Activated effector memory CD4-positive, alpha-beta T cell treated with Interleukin-2 at 50 U/mL for 16 hours (primary cell): ENCODE measurements at places on chromosomes 1 and 21.
A peak's percentile ranks its signal among the peaks of the same experiment; 100 is the strongest.

DNA sequence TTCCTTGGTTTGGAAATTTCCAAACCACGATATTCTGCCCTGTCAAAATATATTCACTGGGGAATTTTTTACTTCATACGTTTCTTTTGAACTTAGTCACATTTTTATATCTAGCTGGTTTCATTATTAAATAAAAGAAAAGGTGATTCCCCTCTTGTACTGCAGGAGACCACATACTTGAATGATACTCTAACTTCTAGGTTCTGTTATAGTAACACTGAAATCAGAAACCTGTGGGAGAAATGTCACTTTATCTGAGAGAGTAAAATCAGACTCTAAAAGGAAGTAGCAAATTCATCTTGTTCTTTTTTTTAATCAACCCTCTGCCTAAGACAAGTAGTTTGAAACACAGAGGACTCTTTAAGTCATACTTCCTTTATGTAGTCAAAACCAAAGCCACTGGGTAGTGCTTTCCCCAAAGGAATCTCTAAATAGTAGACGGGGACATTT is 34.4 kb downstream of the MRPL39 start:
- no peak for DNase-seq

GRCh38 chr1:32753532-32754316 is 51.2 kb upstream of the SYNC start:
- peak; percentile 59 for DNase-seq

- peak; percentile 49 for DNase-seq
Measured at GRCh38 chr1:156860113-156860627, 495 bp upstream of the NTRK1 start.

DNA sequence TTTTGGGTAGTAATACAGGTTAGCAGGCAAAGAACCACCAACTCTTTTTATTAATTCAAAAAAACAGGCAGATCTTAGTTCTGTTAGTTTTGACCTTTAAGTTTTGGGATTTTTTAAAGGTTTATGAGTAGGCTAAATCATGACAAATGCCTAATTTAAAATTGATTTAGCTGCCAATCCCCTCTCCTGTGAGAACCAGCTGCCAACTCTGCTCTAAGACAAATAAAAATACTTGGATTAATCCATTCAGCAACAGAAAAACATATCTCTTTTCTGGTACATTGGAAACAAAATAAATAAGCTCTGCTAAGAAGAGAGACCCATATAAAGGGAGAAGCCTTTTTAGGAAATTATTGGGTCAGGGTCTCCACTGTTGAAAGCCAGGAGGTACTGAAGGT is 160.8 kb downstream of the NTMT2 start:
- DNase-seq, result no peak

DNA sequence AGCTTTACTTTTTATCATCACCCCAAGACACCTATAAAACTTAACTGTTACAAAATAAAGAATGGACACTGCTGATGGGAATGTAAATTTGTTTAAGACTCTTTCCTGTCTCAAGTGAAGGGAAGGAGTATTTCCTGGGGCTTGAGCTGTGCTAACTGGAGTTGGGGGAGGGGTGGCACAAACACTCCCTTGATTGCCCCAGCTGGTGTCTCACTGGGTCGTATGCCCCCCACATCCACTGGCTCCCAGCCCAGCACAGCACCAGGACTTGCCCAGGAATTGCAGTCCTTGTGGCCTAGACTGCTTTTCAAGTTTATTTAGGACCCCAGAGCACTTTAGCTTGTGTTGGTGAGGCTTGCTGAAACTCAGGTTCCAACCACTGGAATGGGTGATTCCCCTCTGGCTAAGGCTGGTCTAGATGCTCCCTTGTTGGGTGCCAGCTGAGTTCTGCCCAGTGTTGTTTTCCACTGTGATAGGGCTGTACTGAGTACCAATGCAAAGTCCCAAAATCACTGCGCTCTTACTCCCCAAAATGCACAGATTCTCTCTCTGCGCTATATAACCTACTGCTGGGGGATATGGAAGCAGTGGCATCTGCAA is 49.1 kb upstream of the DR1 start:
- no peak for DNase-seq

DNA sequence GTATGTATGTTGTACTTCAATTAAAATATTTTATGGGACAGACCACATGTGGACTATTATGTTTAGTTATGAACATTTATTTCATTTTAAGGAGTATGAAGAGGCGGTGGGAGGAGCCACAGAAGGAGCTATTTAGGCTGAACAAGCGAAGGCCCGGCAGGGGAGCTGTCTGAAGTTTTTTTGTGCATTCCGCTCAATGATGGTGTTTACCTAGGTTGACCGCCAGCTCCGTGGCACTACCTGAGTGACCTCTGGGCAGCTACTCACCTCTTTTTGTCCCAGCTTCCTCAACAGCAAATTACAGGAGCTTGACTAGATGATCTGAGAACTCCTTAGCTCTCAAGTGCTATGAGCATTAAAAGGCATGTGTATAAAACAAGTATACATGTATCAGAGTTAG is 32.7 kb upstream of the C1orf198 start:
- no peak for DNase-seq

DNA sequence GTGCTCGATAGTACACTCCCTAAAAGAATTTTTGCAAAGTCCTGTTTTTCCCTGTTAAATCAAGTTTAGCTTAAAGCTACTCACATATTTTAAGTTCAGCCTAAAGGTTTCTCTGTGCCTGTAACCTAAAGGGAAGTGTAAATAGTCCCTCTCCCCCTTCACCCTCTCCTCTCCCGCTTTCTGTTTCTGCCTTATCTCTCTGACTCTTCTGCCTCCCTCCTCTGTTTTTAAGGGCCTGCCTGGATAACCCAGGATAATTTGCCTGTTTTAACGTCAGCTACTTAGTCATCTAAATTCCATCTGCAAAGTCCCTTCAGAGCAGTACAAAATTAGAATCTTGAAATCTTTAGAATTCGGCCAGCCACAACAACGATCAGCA is 92.6 kb downstream of the NID1 start:
- no peak for DNase-seq

GRCh38 chr1:180515857-180516388 is 13.5 kb upstream of the ACBD6 start:
- peak; percentile 27 for DNase-seq

GRCh38 chr1:1937061-1937460 is 18.0 kb upstream of the TMEM52 start:
- no peak for DNase-seq

GRCh38 chr1:54557671-54558355 is 9.8 kb downstream of the ACOT11 start:
- no peak for DNase-seq

GRCh38 chr1:29282924-29283803 is 46.8 kb downstream of the PTPRU start:
- DNase-seq, result no peak

DNA sequence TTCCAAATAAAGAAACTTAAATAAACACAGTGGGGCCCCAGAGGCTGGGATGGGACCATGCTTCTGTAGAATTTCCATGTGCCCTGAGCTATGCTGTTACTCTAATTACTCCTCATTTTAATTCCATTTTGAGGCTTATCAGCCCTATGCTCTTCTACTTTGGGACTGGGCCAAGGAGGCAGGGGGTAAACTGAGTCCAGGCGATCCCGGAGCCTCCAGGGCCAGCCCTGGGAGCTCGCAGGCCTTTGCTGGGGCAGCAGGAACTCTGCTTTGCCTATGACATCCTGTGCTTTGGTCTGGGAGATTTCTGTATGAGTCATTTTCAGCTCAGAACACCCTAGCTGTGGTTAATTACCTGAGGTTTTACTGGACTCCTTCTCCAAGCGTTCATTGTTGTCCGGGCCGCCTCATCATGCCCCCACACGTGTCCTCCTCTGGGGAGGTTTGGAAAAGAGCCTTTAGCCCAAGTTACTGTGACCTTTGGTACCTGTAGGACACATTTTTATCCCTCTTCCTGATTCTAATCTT is 95.7 kb downstream of the RHOU start:
- no peak for DNase-seq

DNA sequence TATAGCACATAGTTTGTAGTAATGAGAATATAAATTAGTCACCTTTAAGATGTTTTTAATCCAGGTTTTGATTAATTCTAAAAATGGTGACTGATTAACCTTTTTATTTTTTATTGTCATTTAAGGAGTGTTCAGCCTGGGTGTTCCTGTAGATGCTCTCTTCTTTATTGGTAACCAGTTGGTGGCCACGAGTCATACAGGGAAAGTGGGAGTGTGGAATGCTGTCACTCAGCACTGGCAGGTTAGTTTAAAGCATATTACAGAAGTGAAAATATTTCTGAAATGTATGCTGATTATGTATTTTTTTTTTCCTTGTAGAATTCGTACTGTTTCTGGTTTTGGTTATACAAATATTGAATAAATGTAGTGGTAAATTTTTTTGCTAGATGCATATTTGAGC is 28.1 kb downstream of the KCTD3 start:
- DNase-seq, result no peak

DNA sequence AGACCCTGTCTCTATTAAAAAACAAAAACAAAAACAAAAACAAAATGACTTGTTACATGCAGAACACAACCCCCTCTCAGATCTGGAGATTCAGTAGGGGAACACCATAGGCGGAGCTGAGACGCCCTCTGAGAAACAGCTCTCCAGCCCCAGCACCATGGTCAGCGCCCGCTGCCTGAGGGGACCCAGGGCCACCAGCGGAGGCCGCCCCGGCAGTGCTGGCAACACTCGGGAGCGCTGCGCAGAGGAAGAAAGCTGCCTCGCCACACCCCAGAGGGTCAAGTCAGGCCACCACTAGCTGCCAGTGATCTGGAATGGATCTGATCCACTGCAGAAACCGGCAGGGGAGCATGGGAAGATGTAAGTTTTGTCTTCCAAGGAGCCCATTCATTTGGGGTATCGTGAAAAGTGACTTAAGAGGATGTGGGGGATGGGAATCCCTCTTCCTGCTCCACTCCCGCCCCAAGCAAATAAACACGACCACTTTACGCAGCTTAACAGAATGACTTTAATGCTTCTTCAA is 3.1 kb downstream of the ACTA1 start:
- DNase-seq, result peak; percentile 20

GRCh38 chr1:86913399-86913895 is 479 bp downstream of the SELENOF start:
- DNase-seq, result peak; percentile 5

DNA sequence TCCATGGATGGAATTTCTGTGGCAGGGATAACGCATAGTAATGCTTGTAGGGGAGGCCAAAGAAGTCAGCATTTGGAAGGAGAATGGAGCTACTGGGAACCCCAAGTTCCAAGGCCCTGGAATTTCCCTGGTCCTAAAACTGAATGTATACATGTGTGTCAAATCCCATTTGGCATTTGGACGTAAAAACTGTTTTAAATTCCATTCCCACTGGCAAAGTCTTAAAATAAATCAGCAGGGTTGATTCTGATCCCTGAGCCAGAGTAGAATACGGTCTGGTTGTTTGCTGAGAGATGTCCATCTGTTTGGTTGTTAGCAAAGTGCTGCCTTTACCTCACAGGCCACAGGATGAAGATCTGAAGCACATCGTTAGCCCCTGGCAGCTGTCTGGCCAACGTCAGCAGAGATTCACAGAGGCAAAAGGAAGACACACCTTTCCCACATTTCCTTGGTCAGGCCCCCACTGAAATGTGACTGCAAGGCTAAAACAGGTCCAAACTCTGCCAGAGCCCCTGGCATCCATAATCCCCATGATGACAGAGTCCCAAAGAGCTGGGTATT is 62.2 kb downstream of the GORAB start:
- no peak for DNase-seq

- no peak for DNase-seq
Measured at GRCh38 chr1:75423616-75424015, 187.3 kb downstream of the SLC44A5 start.

DNA sequence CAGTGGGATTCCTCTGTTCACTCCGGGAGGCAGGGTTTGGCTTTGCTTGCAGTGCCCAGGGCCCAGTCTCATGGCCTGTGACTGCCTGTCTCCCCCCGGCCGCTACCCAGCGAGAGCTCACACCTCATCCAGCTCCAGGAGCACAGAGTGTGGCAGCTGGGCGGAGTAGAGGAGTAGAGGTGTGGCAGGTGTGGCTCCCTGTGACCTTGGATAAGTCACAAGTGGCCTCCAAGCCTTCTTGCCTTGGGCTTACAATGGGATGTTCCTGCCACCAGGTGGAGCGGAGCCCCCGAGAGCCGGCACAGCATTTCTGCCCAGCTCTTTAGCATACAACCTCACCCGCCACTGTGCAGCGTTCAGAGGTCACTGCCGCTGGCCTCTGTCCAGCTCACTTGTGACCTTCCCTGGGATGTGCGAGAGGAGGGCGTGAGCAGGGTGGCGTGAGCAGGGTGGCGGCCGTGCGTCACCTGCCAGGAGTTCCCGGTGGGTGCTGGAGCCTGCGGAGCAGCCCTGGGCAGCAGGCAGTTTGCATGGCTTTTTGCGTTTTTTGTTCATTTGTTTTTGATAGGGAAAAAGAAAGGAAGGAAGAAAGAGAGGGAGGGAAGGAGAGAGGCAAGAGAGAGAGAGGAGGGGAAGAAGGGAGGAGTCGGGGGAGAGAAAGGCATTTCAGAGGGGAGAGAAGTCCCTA is 42.4 kb downstream of the CRYAA start:
- DNase-seq, result no peak

GRCh38 chr1:243473227-243474135 is 217.6 kb downstream of the SDCCAG8 start:
- no peak for DNase-seq
